HS-27A (cell line): ENCODE measurements at places on chromosomes 11 and 22.

DNA sequence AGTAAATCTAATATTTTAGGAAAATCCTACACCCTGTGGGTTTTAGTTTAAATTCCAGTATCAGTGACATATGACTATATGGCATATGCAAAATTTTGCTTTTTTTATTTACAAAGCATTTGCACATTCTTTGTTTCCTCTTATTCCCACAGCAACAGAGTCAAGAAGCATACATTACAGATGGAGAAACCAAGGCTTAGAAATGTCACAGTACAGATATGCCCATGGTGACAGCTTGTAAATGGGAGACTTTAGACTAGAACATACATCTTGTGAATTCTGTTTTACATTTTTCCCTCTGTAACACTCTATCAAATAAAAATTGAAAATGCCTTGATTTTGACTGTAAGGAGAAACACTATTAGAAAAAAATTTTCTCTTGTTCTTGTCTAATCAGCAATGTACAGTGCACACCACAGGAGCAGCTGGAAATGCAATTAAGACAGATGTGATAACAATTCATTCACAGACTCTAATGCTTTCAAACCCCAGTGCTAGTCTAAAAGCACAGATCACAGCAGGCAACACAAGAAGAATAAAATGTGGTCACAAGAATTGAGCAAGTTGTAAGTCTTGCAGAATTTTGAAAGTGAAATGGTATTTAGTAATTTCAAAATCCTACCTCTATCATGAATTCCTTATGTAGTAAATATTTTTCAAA lies 375.9 kb downstream of the LUZP2 start:
- no peak for DNase-seq

- no peak for DNase-seq
These were observed 15.3 kb upstream of the IL17REL start for GRCh38 chr22:50027639-50028537.

- no peak for DNase-seq
These were observed 40.2 kb upstream of the SLC25A1 start for GRCh38 chr22:19218541-19219233.

- no peak for DNase-seq
These were observed 7.2 kb downstream of the ARHGEF12 start for GRCh38 chr11:120343429-120343828.

GRCh38 chr22:47090591-47091245 lies 328.3 kb downstream of the TBC1D22A start:
- DNase-seq, result no peak

GRCh38 chr22:28883917-28884746 lies 760 bp downstream of the ZNRF3 start:
- no peak for DNase-seq

DNA sequence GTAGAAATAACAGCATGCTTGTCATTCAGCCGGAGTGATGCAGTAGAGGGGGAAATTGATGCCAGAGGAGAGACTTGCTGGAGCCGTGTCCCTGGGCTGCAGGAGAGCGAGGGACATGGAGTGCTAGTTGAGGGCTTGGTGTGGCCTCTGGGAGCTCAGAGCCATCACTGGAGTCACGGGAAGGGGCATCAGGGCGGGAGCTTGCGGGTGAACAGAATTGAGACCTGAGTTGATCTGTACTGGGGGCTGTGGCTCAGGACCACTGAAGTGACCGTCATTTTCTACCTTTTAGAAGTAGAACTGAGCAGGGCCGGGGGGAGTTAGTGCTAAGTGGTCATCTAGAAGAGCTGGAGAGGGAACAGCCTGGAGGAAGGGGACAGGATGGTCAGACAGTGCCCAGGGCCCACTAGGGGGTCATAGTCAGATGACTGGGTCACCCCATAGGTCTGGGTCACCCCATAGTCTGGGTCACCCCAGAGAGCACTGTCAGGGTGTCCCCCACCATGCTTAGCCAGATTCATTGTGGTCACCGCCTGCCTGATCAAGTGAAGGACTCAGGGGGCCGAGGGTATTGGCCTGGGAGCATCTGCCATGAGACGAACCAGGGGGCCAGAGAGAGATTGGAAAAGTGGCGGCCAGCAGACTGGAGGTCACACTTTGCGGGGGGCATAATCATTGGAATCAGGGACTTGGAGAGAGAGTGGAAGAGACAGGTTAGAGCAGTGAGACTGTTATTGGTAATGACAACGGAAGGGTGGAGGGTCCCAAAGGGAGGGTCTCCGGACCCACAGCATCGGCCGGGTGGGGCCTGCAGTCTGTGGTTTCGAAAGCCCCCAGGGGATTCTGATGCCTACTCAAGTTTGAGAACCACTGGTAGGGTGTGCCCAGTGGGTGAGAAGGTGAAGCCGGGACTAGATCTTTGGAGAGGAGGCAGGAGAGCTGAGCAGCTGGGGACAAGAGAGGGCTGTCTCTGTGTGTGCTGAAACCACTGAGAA lies 15.2 kb downstream of the RIBC2 start:
- no peak for DNase-seq

DNA sequence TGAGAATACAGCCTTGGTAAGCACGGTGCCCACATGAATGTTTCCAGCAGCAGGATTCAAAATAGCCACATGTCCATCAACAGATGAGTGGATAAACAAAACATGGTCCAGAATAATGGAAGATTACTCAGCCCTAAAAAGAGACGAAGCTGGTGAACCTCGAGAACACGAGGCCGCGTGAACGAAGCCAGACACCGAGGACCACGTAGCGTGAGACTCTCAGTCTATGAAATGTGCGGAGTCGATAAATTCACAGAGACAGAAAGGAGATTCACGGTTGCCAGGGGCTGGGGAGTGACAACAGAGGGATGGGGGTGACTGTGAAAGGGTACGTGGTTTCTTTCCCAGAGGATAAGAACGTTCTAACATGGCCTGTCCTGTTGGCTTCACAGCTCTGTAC lies 2.9 kb upstream of the ASCL2 start:
- no peak for DNase-seq

DNA sequence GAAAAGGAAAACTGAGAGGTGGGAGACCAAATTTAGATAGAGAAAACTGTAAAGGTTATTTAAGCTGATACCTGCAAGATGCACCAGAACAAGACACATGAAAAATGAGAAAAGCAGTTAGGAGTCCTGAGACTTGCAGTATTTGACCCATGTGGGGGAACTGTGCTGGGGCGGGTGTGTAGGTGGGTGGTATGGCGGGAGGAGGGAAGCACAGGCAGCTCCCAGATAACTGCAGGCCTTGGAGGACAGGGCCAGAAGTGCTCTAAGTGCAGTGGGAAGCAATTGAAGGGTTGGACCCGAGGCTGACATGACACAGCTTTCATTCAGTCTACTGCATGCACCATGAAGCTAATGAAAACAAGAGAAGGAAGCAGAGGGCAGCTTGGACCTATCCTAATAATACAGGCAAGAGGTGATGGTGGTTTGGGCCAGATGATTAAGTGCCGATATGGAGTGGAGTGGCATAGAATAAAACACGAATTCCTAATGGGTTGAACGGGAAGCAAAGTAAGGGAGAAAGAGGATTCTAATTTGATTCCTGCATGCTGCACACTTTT lies 48.0 kb upstream of the ANO3 start:
- DNase-seq, result no peak

DNA sequence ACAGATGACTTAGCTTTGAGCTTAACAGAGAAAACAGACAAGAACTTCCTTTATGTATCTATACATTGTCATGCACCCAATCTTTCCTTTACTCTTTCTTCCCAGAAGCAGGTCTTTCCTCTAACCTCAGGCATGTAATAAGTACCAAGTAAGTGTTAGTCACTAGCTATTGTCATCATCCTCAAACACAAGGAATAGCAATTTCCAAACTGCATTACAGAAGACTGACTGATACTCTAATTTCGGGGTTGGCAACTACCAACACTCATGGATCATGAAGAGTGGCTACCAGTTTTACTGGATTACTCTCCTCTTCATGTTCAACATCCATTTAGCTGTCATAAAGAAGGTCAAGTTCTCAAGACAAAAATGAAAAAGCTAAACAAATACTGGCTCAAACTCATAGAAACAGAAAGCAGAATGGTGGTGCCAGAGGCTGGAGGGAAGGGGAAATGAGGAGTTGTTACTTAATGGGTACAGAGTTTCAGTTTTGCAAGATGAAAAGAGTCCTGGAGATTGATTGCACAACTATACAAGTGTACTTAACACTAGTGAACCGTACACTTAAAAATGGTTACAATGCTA lies 111.6 kb downstream of the SIK3 start:
- DNase-seq, result no peak

DNA sequence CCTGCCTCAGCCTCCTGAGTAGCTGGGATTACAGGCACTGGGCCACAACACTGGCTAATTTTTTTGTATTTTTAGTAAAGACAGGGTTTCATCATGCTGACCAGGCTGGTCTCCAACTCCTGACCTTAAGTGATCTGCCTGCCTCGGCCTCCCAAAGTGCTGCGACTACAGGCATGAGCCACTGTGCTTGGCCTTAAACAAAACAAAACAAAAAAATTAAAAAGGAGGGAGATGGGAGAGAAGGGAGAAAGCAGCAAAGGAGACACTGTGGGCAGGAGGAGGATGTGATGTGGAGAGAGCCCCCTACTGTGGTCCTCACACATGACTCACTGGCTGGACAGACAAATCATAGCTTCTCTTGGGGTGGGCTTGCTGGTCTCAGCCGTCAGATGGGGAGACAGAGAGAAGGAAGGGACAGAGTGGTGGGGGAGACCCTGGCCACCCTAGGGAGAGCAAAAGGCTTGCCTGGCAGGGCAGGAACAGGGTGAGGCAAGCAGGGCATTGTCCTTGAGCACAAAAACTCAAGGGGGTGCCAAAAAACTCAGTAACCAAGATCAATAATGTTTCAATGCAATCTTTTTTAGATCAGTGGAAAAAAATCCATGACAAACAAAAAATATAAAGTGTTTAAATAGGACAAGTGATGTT lies 31.6 kb downstream of the TPST2 start:
- no peak for DNase-seq

GRCh38 chr11:4751201-4751600 lies 18.5 kb downstream of the OR51F1 start:
- no peak for DNase-seq

DNA sequence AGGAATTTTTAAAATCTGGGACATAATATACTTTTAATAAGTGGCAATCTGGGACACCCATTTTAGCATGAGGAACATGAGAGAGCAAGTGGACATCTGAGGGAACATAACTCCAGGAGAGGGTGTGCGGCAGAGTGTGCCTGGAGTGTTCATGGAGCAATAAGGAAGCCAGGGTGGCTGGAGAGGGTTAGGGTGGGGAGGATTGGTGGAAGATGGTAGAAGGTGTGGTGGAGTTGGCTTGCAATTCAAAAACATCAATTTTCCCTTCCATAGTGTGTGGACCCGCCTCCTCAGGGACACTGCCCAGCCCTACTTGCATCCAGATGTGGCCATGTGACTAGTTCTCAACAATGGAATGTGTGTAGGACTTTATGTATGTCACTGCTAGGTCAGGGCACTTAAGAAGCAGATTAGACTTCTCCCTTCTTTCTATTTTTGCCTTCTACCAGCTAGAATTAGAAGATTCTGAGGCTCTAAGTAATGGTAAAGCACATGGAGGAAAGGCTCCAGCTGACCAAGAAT lies 4.4 kb upstream of the DENND5A start:
- DNase-seq, result no peak

GRCh38 chr11:36196411-36196998 lies 92.7 kb downstream of the COMMD9 start:
- DNase-seq, result no peak

DNA sequence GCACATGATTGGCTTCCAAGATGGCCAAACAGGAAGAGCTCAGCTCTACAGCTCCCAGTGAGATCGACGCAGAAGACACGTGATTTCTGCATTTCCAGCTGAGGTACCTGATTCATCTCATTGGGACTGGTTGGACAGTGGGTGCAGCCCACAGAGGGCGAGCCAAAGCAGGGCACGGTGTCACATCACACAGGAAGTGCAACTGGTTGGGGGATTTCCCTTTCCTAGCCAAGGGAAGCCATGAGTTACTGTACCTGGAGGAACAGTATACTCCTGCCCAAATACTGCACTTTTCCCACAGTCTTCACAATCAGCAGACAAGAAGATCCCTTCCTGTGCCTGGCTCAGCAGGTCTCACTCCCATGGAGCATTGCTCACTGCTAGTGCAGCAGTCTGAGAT lies 131.2 kb downstream of the DLG2 start:
- no peak for DNase-seq

DNA sequence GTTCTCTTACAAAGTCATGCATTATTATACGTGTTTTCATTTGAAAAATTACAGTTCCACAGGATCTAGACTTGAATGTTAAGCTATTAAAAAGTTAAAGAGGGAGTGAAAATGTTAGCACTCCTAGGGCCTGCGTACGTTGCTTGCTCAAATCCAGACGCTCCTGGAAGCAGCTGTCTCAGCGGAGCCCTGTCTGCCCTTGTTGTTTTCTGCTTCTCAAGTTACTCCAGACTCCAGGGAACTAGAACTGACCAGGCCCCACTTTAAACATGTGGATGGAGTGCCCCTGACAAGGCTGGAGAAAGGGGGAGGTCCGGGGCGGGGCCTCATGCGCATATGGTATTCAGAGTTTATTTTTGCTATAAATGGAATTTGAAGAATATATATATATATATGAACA lies 9.6 kb downstream of the PARVB start:
- no peak for DNase-seq

DNA sequence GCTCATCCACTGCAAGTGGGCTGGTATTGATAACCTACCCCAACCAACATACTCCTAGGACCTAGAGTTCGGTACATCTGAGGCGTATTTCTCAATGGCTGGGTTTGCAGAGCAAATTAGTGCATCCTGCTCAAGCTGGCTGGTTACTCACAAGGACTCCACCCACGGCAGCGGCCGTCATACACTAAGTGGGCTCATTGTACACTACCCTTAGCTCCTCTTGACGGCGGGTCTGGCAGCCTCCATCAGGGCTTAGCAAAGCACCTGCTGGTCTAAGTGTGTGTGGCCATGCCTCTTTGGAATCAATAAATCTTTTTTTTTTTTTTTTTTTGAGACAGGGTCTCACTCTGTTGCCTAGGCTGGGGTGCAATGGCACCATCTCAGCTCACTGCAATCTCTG lies 20.2 kb upstream of the KCNJ11 start:
- DNase-seq, result no peak

DNA sequence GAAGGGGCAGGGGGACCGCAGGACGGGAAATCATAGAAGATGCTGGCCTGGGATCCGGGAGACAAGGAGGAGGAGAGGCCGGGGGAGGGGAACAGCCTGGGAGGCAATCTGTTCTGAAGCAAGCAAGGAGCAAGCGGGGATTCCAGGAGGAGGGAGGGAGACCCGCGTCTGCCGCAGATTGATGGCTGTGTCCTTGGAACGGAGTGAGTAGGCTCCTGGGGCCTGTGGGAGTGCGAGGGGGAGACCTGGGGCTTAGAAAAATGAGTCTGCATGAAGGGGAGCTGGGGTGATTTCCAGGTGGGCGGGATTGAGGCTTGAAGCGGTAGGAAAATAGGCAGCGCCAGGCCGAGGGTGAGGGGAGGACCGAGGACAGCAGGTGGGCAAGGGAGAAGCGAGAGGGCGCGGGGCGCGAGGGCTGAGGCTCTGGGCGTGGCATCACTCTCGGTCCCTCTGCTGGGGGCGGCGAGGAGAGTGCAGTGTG lies 1.6 kb upstream of the LRRC55 start:
- no peak for DNase-seq

- DNase-seq, result no peak
These were observed 873.7 kb upstream of the FAT3 start for GRCh38 chr11:91350931-91351330.

GRCh38 chr11:33915526-33915925 lies 23.6 kb upstream of the LMO2 start:
- no peak for DNase-seq
